Calu3 (cell line): ENCODE measurements at places on chromosomes 6 and 20. TPM values are rescaled to one million over a fixed set of nuclear protein-coding genes. Genes with fewer than 3 reads are reported as not detected.

DNA sequence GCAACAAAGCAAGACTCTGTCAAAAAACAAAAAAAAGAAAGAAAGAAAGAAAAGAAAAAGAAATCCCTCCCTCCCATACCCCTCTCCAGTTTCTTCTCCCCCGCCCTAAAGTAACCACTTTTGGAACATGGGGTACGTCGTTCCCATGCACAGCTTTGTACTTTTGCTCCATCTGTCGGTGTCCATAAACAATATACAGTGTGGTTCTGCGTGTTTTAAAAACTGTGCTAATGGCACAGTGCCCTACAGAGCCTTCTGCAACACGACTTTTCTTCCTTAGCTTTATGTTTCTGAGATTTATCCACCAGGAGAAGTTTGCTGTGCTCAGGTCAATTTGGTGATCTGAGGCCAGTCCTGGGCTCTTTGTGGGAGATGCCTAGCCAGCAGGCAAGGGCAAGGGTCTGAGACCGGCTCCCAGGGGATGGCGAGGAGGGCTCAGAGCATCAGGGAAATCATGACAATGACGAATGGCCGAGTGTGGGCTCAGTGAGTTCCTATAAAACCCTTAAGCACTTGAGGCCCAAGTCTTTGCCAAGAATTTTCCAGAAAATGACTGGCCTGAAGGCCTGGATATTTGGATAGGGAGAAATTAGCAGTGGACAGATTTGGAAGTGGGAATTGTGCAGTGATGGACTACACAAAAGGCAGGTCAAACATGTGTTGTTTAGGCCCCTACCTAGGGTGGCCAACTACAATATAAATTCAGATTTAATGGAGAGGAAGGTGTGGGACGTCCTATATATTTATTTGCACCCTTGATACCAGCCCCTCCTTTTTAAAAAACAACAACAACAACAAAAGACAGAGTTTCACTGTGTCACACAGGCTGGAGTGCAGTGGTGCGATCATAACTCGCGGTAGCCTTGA is 1.9 kb upstream of the BCAS4 start:
- no peak for DNase-seq

The CASS4 gene
- 0.24 and 0.27 TPM in 2 replicates for total RNA-seq

The RGS17 gene
- 0.64 and 0.78 TPM in 2 replicates for total RNA-seq

- DNase-seq = no peak
These were observed 9.2 kb upstream of the EFHC1 start for GRCh38 chr6:52410979-52411378.

- no peak for DNase-seq
These were observed 84.5 kb upstream of the FAM184A start for GRCh38 chr6:119163006-119163405.

DNA sequence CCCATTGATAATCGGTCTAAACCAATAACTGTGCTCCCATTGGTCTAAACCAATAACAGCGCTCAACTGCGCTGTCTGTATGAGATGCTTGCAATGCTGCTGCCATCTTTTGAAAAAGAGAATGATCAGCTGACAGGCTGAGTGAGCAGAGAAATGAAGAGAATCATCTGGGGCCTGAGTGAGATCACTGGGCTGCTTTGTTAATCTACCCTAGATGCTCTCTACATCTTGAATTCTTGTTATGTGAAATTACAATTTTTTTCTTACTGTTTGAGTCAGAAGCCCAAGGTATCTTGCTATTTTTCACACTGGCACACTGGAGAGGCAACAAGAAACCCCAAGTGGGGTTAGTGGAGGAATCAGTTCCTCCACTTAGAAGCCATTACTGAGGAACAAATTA is 91.5 kb upstream of the GCM1 start:
- DNase-seq = no peak

GRCh38 chr20:41178904-41179432 is 41.6 kb downstream of the PLCG1 start:
- DNase-seq = no peak

DNA sequence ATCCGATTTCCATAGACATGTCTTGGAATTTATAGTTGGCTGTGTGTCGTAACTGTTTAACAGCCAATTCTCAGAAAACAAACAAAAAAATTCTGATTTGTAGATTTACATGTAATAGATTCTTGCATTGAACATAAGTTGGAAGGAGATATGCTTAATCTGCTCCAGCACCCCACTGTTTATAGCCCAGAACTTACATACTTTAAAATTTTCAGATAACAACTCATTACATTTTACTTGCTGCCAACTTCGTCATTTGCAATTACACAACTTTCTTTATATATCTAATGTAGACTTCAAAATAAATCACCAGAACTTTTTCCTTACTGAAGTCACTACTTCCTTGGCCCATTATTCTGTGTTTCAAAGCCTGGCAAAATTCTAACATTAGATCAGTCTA is 472.3 kb upstream of the EYS start:
- no peak for DNase-seq

GRCh38 chr6:21807299-21808044 is 213.9 kb downstream of the SOX4 start:
- DNase-seq = no peak

The PI16 gene
- total RNA-seq = 0.17 and 0.32 TPM in 2 replicates

GRCh38 chr20:12989586-12990115 is 19.1 kb upstream of the SPTLC3 start:
- DNase-seq = no peak

GRCh38 chr6:137391061-137391814 is 103.0 kb downstream of the OLIG3 start:
- DNase-seq = no peak

GRCh38 chr6:15921243-15921642 is 207.6 kb upstream of the MYLIP start:
- no peak for DNase-seq

DNA sequence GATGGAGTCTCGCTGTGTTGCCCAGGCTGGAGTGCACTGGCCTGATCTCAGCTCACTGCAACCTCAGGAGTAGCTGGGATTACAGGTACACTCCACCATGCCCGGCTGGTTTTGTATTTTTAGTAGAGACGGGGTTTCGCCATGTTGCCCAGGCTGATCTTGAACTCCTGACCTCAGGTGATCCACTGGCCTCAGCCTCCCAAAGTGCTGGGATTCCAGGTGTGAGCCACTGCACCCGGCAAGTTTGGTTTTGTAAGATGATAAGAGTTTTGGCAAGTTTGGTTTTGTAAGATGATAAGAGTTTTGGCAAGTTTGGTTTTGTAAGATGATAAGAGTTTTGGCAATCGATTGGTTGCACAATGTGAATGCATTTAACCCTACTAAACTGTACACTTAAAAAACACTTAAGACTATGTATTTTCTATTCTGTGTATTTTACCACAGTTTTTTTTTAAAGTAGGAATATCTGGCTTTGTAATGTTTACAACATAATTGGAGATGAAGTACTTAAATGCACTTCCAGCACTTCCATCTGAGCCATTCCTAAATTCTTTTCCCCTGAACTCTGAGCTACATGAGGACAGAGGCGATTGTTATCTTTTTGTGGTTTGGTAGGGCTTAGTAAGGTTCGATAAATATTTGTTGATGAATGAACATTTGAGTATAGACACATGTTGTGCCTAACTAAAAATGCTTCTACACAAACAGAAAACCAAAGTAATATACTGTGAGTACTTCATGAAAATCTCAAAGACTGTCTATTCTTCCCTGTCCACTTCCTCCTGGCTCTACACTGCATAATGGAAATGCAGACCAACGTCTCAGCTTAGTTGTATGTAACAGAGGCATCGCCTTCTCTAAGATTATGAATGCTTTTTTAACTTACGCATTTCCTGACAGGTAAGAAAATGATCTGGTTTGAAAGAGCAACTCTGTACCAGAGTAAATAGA is 18.8 kb downstream of the SAMHD1 start:
- DNase-seq = no peak

DNA sequence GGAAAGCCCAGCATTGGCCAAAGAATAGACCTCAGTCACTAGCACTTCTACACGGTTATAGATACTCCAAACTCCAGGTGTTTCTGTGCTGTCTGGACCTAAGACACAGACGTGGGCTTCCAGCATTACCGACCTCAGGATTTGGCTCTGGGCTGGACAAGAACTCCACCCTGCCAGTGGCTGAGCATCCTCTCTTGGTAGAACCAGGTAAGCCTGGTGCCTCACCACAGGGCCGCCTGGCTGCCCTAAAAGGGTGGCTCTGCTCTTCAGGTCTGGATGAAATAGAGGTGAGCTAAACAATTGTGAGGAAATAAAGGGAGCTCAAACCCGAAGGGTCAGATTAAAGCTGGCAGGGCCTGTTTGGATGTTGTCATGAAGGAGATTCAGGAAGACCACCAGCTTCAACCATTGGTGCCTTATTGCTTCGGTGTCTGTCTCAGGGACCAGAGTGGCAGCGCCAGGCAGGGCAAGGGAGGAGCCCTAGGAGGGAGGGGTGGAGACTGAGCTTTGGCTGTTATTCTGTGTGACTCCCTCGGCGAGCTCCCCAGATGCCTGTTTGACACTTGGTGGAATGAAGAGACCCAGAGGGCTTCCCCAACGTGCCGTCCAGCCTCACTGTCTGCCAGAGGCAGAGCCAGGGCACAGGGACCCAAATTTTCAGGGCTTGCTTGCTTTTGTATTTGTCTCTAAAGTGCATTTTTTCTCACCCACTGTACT is 8.6 kb downstream of the SYNDIG1 start:
- no peak for DNase-seq

GRCh38 chr6:5995949-5996713 is 10.6 kb downstream of the NRN1 start:
- no peak for DNase-seq

The NT5E gene
- 52.8 and 76.5 TPM in 2 replicates for total RNA-seq

The LAMA2 gene
- total RNA-seq = 0.66 and 0.80 TPM in 2 replicates

GRCh38 chr6:25727028-25727427 is 27.5 kb upstream of the SLC17A4 start:
- no peak for DNase-seq

The CYP24A1 gene
- 393 and 665 TPM in 2 replicates for total RNA-seq

GRCh38 chr20:57316795-57317201 is 12.8 kb upstream of the SPO11 start:
- DNase-seq = no peak

DNA sequence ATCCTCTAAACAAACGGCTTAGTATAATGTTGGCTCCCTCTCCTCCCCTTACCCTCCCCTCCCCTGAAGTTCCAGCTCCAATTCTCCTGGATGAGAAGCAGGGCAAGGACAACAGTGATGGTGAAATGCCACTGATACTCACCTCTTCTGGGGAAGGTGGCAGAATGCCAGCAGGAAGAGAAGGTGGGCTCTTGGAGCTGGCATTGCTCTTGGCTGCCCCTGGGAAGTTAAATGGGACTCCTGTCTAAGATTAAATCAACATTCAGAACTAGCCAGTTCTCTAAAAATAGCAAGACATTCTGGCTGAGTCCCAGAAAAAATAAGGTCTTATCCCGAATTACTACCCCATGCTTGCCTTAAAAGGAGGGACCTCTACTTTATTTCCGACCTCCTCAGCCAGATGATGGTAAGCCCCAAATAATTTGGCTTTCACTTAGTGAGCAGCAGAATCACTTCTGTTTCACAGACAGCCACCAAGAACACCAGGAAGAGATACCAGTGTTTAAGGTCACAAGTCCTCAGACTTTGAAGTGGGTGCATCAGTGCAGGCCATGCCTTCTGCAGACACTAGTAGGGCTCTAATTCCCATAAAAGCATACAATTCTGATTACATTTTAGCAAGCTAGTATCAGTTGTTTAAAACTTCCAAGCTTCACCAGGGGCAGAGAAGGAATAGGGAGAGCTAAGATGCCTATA is 46.0 kb upstream of the IL17A start:
- DNase-seq = no peak

GRCh38 chr20:3935956-3936340 is 46.8 kb downstream of the PANK2 start:
- DNase-seq = no peak

- DNase-seq = peak; percentile 29
These were observed 272.7 kb downstream of the GRIK2 start for GRCh38 chr6:101666256-101666655.

GRCh38 chr20:62935968-62936585 is 1.9 kb upstream of the GID8 start:
- no peak for DNase-seq

- DNase-seq = peak; percentile 41
These were observed 2.3 kb downstream of the MYLK2 start for GRCh38 chr20:31821427-31821826.

The PLCB1 gene
- total RNA-seq = 6.0 and 7.6 TPM in 2 replicates

GRCh38 chr6:134676307-134677281 is 273.3 kb downstream of the ALDH8A1 start:
- no peak for DNase-seq

DNA sequence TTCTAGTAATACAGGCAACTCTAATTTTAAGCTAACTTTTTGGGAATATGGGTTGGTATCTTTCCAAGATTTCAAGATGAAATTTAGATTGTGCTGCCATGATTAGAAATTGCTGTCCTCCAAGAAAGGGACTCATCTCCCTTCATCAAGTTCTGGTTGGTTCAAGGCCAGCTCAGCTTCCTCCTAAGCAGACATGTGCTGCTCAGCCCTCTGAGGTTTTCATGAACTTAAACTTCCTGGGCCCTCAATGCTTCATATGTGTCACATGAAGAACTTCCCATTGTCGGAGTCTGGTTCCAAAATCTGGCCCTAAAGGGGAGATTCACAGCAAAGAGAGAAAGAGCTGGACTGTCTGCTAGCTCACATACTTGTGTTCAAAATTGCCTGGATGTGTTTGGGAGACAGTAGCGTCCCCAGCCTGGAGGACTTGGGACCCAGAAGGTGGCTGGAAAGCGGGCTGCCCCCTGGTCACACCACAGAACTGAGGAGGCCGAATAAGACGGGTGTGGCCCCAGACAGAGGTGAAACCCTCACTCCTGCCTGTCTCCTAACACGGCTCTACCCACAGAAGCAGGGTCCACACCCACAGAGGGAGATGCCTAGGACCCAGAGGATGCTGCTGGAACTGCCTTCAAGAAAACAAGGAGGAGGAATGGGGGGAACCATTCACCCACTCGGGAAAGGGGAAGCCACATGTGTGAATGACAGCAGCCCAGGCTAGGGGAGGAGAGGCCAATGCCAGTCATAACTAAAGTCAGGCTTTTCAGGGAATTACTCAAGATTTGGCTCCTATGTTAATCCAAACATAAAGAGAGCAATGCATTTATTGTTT is 54.3 kb upstream of the GPR31 start:
- DNase-seq = no peak

DNA sequence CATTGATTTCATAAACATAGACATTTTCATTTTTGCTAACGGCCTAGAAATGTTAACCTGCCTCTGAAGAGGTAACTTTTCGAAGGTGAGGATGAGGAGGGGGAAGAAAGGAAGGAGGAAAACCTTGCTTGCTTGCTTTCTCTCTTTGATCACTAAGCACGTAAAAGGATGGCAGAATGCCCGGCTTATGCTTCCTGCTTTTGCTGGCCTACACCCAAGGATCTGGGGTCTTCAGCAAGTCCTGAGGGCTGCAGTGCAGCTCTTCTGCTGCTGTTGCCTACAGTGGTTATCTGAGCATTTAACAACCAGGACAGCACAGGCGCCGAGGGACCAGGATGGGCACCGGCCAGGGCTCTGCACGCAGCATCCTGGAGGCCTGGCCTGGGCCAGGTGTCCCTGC is 150.8 kb upstream of the TAB2 start:
- DNase-seq = no peak

- no peak for DNase-seq
These were observed 161.2 kb downstream of the KLHL32 start for GRCh38 chr6:97085772-97086171.

DNA sequence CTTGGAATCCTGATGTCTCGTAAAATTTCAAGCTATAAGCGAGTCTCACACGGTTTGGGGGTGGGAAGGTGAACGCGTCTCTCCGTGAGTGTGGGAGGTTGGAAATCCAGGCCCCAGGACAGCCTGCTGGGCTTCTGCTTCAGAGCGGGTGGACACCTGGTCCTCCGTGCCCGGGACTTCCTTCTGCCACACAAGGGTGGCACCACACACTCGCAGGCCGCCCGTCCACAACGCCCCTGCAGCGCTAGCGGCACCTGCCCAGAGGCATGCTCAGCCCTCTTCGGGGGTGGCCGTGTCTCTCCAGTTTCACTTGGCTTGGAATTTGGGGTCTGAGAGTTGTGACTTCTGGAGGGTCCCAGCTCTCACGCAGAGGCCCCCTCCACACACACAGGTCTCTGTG is 151.9 kb downstream of the PHACTR3 start:
- no peak for DNase-seq
